ENCODE measurements at places on chromosomes 6 and 20. TPM values are rescaled to one million over a fixed set of nuclear protein-coding genes. Genes with fewer than 3 reads are reported as not detected.

The NRN1 gene
- total RNA-seq, result 27.4 TPM

The BPIFB2 gene
- 0.11 TPM for total RNA-seq

The ZNF831 gene
- 0.10 TPM for total RNA-seq

The ITPR3 gene
- total RNA-seq, result 6.6 TPM

The SLC35D3 gene
- total RNA-seq, result 0.33 TPM

The FKBP1C gene
- total RNA-seq, result 0.44 TPM

The FITM2 gene
- 16.5 TPM for total RNA-seq

The PAK1IP1 gene
- 23.4 TPM for total RNA-seq

The ZBP1 gene
- 0.20 TPM for total RNA-seq

The LIME1 gene
- total RNA-seq, result 2.5 TPM

The MAFB gene
- total RNA-seq, result 7.3 TPM

The UST gene
- total RNA-seq, result 28.9 TPM

The KCNK5 gene
- total RNA-seq, result 7.4 TPM

The CAP2 gene
- total RNA-seq, result 9.0 TPM

The IMPG1 gene
- 0.10 TPM for total RNA-seq

The TREM1 gene
- 0.55 TPM for total RNA-seq

The PCK1 gene
- total RNA-seq, result 0.50 TPM

The FAM162B gene
- total RNA-seq, result 6.7 TPM

The AFDN gene
- total RNA-seq, result 123 TPM

The CST4 gene
- not detected for total RNA-seq

The PCSK2 gene
- total RNA-seq, result 19.6 TPM

The PPIL6 gene
- total RNA-seq, result 15.1 TPM

The LPA gene
- 1.2 TPM for total RNA-seq

The HLA-DRB5 gene
- total RNA-seq, result 16.8 TPM

The APOM gene
- total RNA-seq, result 5.7 TPM

All from spinal cord (tissue), 10 donors.